ENCODE measurements at places on chromosomes 11 and 22. TPM values are rescaled to one million over a fixed set of nuclear protein-coding genes. Genes with fewer than 3 reads are reported as not detected.

- peaks cover 58% of the 10 kb centered on the region for H3K4me1 ChIP-seq
- no peaks in the 10 kb centered on the region for H3K27me3 ChIP-seq
- DNase-seq: no peak
- H3K36me3 ChIP-seq: peaks cover 39% of the 10 kb centered on the region
- H3K4me3 ChIP-seq: no peak overlapping the region
These were observed 2.1 kb downstream of the TPCN2 start for GRCh38 chr11:69050592-69051380.

DNA sequence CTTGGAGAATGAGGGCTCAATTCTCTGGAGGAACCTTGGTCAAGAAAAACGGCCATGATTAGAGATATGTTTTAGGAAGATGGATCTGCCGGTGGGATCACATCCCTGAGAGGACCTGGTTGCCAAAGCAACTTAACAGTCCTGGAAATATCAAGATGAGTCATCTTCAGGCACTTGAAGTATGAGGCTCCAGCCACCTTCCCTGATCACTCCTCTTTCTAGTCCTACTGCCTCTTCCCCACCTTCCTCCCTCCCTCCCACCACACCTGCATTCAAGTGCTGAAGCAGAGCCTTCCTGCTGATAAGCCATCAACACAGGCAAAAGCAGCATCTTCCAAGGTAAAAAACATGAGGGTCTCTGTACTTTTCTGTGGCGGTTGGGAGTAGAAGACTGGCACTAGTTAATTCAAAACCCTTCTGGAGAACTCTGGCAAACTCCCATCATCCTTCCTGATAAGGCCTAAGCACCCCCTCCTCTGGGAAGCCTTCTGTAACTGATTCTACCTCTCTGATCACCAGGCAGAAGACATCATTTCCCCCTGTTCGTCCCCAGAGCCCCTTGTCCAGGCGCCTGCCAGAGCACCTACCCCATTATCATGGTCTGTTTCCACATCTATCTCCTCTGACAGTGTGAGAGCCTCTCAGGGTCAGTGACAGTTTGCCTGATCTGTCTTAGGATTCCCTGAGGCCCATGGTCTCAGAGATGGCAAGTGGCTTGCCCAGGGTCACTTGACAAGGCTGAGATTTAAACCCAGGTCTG, 79.8 kb downstream of the CLPB start:
- no peaks in the 10 kb centered on the region for H3K27me3 ChIP-seq
- H3K27ac ChIP-seq: no peak overlapping the region
- H3K4me3 ChIP-seq: no peak overlapping the region
- H3K4me1 ChIP-seq: peaks cover 18% of the 10 kb centered on the region
- no peak for DNase-seq

DNA sequence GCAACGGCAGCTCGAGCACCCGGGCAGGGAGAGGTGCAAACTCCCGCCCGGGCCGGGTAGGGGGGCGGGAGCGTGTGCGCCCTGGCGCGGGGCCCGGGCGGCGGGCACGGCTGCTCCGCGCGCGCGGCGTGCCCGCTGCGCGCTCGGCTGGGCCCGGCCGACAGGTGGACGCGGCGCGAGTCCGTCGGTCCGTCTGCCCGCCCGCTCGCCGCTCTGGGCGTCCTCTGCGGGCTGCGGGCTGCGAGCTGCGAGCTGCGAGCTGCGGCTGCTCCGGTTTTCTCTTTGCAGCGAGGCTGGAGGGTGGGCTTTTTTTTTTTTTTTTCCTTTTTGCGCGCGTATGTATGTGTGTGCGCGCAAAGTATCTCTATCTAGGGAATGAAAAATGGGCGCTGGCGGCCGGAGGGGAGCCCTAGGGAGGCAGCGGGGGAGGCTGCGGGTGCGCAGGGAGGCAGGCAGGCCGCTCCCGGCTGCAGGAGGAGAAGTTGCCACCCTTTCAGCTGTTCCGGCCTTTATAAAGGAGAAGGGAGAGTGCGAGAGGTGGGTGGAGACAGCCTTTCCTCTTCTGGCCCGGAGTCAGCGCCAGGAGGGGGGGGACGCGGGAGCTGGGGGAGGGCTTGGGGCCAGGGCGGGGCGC, at the start of gene PDGFB:
Gene PDGFB, minus strand, starts transcription at position 487 of the 634 bp plus-strand sequence. CDS start 1,019 bp downstream, outside the sequence.
- H3K27ac ChIP-seq: no peak within 1 kb of the TSS
- peak; percentile 39 for DNase-seq
- peak within 1 kb of the TSS; percentile 13 for H3K4me3 ChIP-seq
- no peaks in the 10 kb centered on the region for H3K36me3 ChIP-seq

GRCh38 chr22:43014316-43014868, 557 bp downstream of the PACSIN2 start:
- no peaks in the 10 kb centered on the region for H3K27me3 ChIP-seq
- H3K4me1 ChIP-seq: peaks cover 23% of the 10 kb centered on the region
- H3K36me3 ChIP-seq: no peaks in the 10 kb centered on the region
- no peak for DNase-seq
- H3K27ac ChIP-seq: peak overlapping the region; percentile 81
- peak overlapping the region; percentile 94 for H3K4me3 ChIP-seq

DNA sequence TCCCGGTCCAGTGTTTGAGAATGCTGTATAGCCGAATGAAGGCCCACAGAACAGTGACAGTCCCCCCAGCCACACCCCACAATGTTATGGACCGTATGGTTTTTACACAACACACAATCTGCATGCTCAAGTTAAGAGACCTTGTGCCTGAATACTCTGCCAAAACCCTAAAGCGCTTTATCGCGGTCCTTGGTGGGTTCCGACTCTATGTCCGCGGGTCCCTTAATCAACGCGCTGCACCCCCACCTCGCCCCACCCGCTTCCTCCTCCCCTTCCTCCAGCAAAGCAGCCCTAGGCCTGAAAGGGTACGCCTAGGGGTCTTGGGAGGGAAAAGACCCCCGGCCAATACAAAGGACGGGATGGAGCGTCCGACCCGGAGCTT, 442 bp downstream of the COPB1 start:
- H3K36me3 ChIP-seq: peaks cover 42% of the 10 kb centered on the region
- H3K27me3 ChIP-seq: no peaks in the 10 kb centered on the region
- H3K4me3 ChIP-seq: peak overlapping the region; percentile 58

- no peak overlapping the region for H3K27ac ChIP-seq
- DNase-seq: no peak
These were observed 44.5 kb downstream of the SOX6 start for GRCh38 chr11:16311831-16312230.

- H3K36me3 ChIP-seq: no peaks in the 10 kb centered on the region
- peak; percentile 37 for DNase-seq
- peaks cover 33% of the 10 kb centered on the region for H3K4me1 ChIP-seq
- no peak overlapping the region for H3K4me3 ChIP-seq
- no peak overlapping the region for H3K27ac ChIP-seq
These were observed 310.8 kb upstream of the SORL1-AS1 start for GRCh38 chr11:121763526-121763925.

The APLNR gene
- not detected for polyA plus RNA-seq

Data from CD14-positive monocyte (primary cell).